GM20000 (cell line): ENCODE measurements at places on chromosomes 2 and 18.

GRCh38 chr2:26429779-26430578 lies 28.3 kb downstream of the DRC1 start:
- DNase-seq = no peak

DNA sequence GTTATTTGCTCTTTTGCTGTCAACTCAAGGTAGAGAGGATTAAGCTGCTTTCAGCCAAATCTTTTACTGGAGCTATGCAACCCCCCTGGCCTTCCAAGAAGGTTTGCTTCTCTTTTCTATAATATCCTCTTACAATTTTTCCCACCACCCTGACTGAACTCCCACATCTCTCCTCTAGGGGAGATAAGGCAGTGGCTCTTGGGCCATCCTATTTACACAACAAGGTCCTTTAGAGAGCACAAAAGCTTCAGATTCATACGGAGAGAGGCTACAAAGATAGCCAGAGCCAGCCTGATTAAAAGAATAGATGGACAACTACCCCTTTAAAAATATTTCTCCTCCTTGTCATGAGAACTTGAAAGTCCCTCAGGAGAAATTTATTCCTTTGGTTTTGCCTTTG lies 95.7 kb downstream of the TPGS2 start:
- no peak for DNase-seq

- no peak for DNase-seq
Observed at GRCh38 chr2:190882856-190883582, 2.4 kb downstream of the GLS start.

DNA sequence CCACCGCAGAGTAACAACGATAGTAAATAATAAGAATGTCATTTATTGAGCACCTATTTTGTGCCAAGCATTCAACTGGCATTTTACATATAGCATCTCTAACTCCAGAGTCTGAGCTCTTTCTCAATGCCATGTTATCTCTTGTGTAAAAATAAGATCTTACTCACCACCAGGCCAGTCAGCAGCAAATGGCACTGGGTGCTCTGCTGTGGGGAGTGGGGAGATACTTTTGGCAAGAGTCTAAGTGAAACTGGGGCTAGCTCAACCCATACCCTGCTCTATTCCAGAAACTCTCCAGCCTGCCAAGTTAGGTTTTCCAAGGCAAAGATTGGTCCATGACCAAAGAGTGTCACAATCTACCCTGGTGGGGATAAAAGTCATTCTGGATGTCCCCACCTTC lies 5.0 kb upstream of the SLC4A3 start:
- DNase-seq = no peak

DNA sequence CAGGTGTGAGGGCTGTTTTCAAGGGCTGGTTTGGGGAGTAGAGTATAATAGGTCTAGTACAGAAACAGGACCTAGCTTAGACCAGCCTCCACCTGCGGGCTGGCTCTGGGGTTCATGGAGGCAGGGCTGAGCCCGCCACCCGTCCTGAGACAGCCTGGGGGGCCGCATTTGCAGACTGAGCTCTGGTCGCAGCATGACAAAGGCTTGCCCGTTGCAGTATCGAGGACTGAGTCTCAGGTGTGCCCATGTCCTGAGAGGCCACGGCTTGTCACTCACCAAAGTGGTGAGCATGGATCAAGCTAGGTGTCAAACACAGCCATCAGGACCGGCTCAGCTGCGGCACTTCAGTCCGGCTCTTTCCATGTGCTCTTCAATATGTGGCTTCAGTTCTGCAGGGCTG lies 144.7 kb downstream of the KLHL29 start:
- DNase-seq = no peak

GRCh38 chr2:206274434-206275311 lies at the start of gene ZDBF2:
Gene ZDBF2 (plus strand): TSS chr2:206274663. CDS start chr2:206281850, 7,187 bp downstream.
- DNase-seq = peak; percentile 89

- DNase-seq = no peak
Observed at GRCh38 chr2:42446503-42447271, 47.1 kb downstream of the KCNG3 start.

DNA sequence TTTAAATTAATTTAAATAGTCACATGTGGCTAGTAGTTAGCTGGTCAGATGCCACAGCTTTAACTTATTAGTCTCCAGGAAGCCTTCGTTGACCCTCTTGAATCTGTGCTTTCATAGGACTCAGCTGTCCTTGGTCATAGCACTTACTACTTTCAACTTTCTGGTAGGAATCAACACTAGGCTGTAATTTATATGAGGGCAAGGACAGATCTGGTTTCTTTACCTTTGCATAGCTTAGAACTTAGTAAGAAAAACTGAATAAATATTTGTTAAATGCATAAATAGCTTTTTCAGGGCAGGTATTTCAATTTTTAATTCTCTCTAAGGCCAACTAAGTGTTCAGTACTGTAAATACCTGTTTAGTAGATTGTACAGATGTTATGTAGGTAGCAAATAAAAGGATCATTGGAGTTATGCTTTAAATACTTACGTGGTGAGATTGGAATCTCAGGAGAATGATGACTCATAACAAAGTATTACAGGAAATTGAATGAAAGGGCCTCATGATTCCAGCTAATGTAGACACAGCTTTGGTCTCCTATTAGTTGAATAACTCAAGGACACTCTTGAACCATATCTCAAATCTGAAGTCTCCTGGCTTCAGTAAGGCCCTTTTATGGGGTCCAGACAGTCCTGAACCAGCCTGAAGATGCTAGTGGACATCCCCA lies 2.6 kb downstream of the CLIP4 start:
- no peak for DNase-seq

- DNase-seq = no peak
Observed at GRCh38 chr2:238974501-238975166, 126.7 kb downstream of the TWIST2 start.

- DNase-seq = no peak
Observed at GRCh38 chr2:227772197-227772661, 26.5 kb downstream of the SCYGR8 start.

DNA sequence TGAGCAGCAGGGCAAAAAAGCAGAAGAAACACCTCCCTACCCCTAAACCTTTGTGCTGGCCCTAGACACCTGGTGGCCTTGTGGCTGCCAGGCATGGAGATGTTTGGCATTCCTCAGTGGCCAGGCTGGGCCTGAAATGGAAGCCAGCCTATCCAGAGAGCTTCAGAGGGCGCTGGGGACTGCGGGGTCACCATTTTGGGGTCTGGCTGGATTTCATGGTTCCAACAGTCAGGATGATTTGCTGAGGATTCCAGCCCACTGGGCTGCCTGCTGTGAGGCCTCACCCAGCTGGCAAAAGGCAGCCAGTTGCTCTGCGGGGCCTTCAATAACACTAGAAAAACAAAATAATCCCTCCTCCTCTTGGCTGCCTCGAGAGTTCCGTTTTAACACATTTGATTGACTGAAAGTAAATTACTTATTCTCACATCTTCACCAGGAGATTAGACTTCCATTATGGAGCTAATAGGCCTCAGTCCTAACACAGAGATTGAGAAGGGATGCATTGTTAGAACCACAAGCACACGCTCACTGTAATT lies 154.1 kb downstream of the EN1 start:
- DNase-seq = no peak

GRCh38 chr2:95038635-95039298 lies 13.3 kb downstream of the MAL start:
- no peak for DNase-seq

DNA sequence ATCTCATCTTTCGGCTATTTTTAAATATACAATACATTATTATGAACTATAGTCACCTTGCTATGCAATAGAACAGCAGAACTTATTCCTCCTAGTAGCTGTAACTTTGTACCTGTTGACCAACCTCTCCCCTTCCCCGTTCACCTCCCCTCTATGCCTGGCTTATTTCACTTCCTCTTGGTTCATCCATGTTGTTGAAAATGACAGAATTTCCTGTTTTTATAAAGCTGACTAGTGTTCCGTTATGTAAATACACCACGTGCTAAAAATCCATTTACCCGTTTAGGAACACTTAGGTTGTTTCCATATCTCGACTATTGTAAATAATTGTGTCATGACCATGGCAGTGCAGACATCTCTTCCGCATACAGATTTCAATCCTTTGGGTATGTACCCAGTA lies 10.3 kb downstream of the ALPI start:
- no peak for DNase-seq

DNA sequence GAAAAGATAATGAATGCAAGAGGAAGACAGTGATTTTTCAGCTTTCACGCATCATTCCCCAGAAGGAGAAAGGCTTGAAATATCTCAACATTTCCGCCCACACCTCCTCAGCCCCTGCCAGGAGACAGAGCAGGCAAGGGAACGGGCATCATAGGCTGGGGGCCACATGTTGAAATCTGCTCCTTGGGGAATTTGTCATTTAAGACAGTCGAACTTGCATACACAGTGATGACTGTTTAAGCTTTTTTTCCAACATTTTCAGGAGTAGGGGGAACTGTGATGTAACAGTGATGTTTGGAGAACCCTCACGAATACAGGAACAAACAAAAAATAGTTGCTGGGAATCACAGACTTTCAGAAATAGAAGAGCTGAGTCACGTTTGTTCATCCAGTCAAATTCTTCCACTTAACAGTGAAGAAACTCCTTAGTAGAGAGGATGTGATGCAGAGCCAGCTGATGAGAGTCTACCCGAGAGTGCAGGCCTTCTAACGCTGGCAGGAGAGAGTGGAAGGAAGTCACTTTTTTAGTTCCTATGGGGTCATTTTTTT lies 266.8 kb downstream of the ALPK2 start:
- DNase-seq = no peak

- no peak for DNase-seq
Observed at GRCh38 chr2:15251753-15252152, 309.4 kb downstream of the NBAS start.

DNA sequence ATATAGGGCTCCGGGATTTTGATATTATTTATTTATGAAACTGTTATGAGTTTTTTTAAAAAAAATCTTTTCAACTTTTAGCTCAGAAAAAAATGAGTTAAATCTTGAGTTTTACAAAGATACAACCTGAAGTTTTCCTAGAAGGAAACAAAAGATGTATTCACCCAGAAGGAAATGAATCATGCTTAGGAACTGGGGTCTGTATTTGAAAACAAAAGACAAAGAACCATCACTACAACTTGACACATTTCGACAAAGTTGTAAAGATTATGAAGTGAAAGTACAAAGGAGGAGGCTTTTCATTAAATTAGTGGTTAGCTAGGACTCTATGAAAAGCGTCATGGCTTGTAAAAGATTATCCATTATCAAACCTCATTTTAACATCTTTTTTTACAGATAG lies 143.3 kb downstream of the PDE1A start:
- DNase-seq = no peak

DNA sequence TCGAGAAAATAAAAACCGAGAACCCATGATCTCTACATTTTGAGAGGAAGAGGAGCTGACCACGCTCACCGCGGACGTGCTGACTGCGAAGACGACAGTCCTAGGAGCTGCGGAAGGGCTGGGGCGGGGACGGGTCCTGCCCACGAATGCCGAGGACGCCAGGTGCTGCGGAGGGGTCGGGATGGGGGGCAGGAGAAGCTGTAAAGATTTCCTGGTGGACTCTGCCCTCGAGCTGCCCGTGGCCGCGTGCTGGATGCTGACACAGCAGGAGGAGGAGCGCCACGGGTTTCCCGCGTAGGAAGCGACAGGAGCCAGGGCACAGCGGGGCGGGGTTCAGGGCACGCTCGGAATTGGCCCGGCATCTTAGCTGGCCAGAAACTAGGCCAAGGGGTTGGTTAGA lies 22.2 kb downstream of the ZSCAN30 start:
- DNase-seq = no peak

DNA sequence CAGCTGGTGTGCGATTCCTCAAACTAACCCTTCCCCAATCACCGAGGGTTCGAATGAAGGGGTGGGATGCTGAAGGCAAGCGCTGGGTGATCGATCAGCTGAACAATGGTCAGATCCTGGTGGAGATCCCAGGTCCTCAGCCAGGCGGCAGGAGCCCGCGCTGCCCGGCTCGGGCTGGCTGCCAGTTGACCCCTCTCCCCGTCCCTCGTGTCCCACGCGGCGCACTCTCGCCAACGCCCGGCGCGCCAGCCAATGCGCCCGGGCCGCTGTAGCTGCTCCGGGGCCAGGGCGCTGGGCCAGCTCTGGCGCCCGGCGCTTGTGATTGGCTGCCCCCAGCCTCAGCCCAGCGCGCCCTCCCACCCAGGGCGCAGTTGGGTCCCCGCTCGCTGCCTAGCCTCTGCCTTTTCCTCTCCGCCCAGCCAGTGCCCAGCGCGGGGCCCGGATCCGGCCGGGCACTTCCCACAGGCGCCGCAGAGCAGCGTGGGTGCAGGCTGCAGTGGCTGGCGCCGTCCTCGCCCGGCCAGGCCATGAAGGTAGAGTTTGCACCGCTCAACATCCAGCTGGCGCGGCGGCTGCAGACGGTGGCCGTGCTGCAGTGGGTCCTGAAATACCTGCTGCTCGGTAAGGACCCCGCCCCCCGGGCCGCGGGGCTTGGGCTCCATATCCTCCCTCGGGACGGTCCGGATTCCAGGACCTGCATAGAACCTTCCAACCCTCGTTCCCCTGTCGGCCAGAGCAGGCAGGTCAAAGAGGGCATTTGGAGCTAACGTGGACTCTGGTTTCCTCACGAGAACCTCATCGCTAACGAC lies at the start of gene MOGAT1:
MOGAT1 (plus strand) TSS at position 400 of the 809 bp plus-strand sequence; CDS start at position 528, 128 bp downstream.
- no peak for DNase-seq

- DNase-seq = no peak
Observed at GRCh38 chr2:33215299-33215698, 261.1 kb upstream of the RASGRP3 start.

DNA sequence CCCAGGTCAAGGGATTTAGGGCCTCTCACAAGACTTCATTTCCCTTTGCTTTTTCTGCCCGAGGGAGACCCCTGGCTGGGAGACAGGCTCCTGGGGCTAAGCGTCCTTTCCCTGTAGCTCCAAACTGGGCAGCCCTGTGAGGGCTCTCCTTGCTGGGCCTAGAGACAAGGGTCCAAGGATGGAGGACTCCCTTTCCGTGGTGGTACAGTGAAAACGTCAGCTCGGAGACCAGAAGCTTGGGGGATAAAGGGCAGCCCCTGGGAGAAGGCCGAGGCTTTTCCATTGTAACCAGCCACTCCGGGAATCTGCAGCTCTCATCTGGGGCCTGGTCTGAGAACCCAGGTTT lies 2.3 kb downstream of the SIX2 start:
- DNase-seq = no peak

- no peak for DNase-seq
Observed at GRCh38 chr2:210459880-210460279, 16.7 kb downstream of the LANCL1 start.

DNA sequence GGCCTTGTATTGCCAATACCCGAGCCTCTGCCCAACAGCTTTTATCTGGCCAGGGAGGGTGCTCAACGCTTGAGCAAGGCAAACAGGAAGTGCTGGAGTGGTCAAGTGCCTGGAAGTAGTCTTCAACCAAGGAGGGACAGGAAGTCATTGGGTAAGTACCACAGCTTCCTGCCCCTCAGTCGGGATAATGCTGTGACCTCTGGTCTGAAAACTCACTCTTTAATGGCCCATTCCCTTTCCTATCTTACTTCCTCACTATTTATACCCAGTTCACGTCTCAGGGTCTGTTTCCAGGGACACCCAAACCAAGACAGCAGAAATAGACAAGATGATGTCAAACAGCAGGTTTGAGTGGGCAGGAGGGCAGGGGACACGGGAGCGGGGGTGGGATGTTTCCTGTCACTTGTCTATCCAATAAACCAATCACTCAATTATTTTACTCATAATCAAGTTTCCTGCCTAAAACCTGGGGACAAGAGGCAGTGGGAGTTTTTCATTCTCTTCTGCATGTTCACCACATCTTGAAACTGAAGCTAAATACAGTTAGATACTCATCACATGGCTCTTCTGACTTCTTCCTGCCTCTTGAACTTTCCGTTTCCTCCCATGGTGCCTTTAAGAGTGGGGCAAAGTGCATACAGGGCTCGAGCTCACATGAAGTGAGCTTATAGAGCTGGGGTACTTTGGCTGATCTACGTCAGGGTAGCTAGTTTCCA lies 68.9 kb upstream of the CAB39 start:
- DNase-seq = peak; percentile 61

- DNase-seq = no peak
Observed at GRCh38 chr2:213818436-213818835, 534.2 kb downstream of the SPAG16 start.

GRCh38 chr2:150469706-150470274 lies 17.7 kb downstream of the RND3 start:
- DNase-seq = no peak
